ENCODE measurements at places on chromosomes 6 and 20.

- DNase-seq = no peak
Measured at GRCh38 chr20:44109951-44110361, 77.0 kb downstream of the JPH2 start.

- no peak for DNase-seq
Measured at GRCh38 chr6:43105538-43106222, 29.6 kb downstream of the PTK7 start.

DNA sequence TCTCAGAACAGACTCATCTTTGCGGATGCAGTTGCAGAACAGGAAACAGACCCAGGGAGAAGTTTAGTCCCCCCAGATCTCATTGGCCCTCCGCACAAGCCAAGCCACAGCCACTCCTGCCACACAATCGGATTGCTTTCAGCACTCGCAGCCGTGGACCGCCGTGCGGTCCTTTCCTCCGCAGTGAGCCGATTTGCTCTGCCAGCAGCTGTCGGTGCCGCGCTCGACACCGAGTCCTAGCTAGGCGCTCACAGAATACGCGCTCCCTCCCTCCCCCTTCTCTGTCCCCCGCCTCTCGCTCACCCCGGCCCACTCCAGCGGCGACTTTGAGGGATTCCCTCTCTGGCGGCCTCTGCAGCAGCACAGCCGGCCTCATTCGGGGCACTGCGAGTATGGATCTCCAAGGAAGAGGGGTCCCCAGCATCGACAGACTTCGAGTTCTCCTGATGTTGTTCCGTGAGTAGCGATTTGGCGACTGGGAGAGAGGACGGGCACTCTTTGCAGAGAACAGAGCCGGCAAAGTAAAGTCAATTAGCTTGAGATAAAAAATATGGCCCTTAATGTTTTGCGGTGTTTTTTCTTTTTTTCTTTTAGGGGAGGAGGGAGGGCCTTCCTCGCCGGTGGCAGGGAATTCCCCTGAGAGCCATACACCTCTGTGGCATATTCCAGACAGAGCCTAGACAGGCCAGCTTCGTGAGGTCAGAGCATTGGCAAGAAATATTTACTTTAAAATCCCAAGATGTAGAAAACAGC lies at the start of gene LAMP5:
LAMP5 (plus strand) TSS at position 130 of the 753 bp plus-strand sequence; CDS start at position 393, 263 bp downstream.
- DNase-seq = peak; percentile 21

- DNase-seq = no peak
Measured at GRCh38 chr20:56592211-56592610, 36.9 kb upstream of the TFAP2C start.

DNA sequence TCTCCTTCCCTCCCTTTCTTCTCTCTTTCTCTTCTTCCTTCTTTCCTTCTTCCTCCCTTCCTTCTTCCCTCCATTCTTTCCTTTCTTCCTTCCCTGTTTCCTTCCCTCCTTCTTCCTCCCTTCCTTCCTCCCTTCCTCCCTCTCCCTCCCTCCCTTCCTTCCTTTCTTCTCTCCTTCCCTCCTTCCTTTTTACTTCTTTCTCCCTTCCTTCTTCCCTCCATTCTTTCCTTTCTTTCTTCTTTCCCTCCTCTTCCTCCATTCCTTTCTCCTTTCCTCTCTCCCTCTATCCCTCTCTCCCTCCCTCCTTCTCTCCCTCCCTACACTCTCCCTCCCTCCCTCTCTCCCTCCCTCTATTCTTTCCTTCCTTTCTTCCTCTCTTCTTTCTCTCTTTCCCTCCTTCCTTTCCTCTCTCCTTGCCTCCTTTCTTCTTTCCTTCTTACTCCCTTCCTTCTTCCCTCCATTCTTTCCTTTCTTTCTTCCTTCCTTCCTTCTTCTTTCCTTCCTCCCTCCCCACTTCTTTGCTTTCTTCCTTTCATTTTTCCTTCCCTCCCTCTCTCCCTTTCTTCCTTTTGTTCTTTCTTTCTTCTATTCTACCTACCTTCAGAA lies 200.4 kb upstream of the SSTR4 start:
- no peak for DNase-seq

DNA sequence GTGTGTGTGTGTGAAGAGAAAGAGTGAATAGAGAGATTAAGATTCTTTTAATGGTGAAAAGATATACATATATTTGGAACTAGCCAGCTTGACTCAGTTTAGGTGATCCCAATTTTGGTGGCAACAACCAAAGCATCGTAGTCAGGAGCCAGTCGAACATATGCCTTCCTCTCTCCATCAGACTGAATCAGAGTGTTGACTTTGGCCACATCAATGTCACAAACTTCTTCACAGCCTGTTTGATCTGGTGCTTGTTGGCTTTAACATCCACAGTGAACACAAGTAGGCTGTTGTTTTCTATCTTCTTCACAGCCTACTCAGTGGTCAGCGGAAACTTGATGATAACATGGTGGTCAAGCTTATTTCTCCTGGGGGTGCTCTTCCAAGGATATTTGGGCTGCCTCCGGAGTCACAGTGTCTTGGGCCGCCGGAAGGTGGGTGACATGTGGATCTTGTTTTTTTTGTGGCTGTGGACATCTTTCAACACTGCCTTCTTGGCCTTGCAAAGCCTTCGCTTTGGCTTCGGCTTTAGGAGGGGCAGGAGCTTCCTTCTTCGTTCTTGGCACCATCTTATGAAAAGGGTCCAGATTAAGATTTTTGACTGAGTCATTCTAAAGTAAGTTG lies 3.4 kb downstream of the HLA-F start:
- DNase-seq = no peak

- DNase-seq = peak; percentile 97
Measured at GRCh38 chr6:137728386-137729349, 138.4 kb upstream of the TNFAIP3 start.

GRCh38 chr20:39291301-39291700 lies 329.2 kb downstream of the DHX35 start:
- no peak for DNase-seq

DNA sequence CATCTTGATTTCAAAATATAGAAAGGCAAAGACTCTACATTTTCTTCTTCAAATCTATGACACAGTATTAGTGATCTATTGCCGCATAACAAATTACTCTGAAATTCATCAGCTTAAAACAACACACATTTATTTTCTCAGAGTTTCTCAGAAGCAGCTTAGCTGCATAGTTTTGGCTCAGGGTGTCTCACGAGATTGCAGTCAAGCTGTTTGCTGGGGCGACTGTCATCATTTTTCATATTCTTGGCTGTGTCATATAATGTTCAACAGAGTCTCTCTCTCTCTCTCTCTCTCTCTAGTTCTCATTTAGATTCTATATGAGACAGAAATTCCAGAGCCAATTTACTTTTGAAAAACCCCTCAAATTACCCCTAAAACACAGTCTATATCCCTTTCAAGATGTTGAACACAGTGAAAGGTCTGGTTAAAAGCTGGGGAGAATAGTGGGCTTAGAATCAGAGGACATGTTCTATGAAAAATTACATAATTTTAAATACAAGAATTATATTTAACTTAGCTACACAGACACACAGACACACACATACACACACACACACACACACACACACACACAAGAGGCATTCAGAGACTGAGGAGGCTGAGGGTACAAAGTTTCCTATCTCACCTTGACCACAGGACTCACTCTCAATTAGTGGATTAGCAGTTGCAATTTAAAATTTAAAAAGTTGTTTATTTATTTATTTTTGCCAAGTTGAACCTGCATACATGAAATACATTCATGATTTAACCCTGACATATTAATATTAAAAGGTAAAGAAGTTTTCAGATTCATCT lies 86.7 kb downstream of the MKKS start:
- DNase-seq = no peak

DNA sequence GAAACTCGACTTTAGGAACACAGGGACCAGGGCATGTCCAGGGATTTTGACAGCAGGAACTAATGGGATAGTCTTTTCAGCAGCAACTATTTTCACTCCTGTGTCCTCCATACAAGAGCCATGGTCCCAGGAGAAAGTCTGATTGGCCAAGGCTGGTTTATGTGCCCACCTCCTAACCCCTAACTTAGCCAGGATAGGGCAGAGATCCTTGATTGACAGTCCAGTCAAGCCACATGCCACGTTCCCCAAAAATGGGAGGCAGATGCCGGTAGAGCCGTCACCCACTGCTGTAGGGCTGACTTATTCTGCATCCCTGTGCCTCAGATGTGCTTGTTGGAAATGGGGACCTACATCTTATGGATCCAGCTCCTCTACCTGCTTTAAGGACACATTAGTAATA lies 22.3 kb downstream of the SLC2A10 start:
- DNase-seq = no peak

GRCh38 chr20:2921506-2921905 lies 48.2 kb downstream of the PTPRA start:
- DNase-seq = no peak

- no peak for DNase-seq
Measured at GRCh38 chr6:91304521-91304920, 717.6 kb upstream of the MAP3K7 start.

GRCh38 chr6:146814148-146814750 lies 215.5 kb downstream of the ADGB start:
- DNase-seq = no peak

DNA sequence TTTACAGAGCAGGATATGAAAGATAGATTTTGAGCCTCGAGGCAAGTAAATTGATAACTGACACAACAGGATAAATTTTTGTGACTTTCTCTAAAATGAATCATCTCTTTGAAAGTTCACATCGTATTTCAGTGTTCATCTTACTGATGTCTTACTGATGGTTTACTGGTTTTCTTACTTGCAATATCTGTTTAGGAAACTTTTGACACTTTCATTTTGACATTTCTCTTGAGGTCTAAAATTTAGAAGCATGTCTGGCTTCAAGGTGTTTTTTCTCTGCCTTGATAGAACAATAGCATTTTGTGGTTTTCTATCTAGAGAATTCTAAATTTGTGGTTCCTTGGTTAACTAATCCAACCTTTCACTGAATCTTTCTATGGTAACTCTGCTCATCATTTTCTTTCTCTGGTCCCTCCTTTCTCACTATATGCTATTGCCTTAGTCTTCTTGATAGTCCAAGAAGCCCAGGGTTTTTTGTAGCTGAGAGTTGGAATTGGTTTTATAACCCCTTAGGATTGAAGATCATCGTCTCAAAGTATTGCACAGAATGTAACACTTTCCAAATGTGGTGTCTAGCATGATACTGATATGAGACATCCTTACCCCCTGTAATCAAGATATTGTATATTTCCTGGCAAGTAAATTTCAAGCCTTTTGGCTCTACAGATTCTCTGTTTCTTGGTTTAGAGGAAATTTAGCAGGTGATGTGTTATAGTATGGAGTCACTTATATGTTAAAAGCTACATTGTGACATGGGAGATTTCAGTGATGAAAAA lies 98.7 kb downstream of the RNF144B start:
- no peak for DNase-seq

DNA sequence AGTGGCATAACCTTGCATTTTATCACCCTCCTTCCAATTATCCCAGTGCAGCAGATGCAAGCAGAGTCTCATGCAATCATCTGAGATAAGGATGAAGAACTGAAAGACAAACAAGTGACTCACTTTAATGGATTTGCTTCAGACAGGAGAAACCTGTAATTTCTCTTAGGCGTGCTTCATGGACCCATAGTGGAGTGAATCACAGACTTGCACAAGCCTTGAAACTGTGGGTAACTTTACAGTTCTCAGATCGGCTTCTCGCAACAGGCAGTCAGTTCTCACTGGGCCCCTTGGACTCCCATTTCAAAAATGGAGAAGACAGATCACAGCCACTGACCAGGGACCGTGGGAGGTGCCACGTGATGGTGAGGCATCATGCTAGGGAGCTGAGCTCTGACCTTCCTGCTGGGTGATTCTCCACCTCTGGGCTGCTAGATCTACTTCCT lies at the start of gene ADGRF4:
ADGRF4 (plus strand) TSS at position 239 of the 446 bp plus-strand sequence. CDS start 8,666 bp downstream, outside the sequence.
- no peak for DNase-seq

DNA sequence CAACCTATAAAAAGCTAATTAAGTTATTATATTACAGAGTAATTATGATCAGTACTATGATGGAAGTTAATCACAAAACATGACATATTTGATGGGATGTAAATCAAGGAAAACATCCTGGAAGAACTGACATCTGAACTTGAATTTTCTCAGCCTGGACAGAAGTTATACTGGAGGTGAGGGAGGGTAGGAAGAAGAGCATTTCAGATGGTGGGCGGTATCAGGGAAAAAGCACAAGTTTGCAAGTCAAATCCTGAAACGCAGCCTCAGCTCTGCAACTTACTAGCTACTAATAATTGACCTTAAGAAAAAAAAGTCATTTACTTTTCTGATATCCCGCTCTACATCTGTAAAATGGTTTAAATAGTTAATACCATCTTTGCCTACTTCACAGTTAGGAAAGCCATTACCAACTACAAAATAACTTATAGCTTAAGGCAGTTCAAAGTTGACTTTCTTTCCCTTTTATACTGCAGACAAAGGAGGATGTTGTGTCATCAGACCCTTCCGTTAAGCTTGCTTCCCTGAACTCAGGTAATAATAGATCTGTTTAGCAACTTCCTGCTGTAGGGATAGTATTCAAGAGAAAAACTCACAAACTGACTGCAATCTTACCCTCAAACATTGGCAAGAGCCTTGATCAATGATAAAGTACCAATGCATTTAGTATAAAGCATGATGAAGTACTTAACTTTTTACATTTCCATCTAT lies 21.0 kb downstream of the NOL7 start:
- DNase-seq = no peak

DNA sequence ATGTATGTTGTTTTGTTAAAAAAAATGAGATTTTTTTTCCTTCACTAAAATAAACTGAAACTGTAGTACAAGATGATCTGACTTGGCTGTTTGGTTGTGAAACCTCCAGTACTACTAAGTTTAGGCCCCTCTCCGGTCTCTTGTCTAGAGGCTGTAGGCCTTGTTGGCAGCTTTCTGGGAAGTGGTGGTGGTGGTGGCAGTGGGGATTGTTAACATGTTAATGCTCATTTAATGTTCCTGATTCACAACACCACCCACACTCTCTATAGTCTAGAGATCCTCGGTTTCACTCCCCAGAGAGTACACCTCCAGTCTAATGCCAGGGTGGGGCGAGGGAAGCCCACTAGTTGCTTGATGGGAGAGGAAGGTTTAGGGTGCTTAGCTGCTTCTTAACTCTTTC lies 24.1 kb downstream of the STK4 start:
- DNase-seq = peak; percentile 42

DNA sequence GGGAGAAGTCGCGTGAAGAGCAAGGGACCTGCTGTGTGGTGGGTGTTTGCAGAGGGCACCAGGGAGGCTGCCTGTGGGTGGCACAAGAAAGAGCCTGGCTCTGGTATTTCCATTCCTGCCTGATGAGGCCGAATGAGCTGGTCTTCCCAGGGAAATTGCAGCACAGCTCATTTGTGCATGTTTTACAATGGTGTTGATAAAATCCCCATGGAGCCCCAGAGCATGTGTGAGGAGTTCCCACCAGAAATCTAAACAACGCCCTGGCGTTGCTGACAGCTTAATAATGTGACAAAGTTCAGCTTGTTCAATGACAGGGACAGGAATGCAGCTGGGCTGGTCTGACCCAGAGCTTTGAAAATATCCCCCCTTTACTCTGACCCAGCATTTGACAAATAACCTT lies 135.5 kb downstream of the CLIC5 start:
- no peak for DNase-seq

GRCh38 chr6:40611912-40612311 lies 24.7 kb upstream of the LRFN2 start:
- DNase-seq = no peak

GRCh38 chr6:5246141-5247097 lies 14.3 kb downstream of the LYRM4 start:
- DNase-seq = no peak

DNA sequence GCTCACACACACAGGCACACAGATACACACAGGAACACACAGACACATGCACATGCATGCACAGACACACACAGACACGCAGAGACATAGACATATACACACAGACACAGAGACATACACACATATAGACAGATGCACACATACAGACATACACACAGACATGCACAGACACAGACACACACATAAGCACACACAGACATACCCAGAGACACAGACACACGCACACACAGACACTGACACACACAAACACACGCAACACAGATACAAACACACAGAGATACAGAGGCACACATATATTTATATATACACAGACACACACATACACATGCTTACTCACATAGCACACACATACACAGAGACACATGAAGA lies 158.4 kb downstream of the LY86 start:
- no peak for DNase-seq

Data from fibroblast of gingiva (primary cell).